ENCODE measurements at places on chromosomes 12 and 14. TPM values are rescaled to one million over a fixed set of nuclear protein-coding genes. Genes with fewer than 3 reads are reported as not detected.

The TRIM9 gene
- total RNA-seq: not detected

The TCTN1 gene
- total RNA-seq: 11.6 TPM

The NEMP1 gene
- total RNA-seq: 5.1 TPM

The PTGDR gene
- not detected for total RNA-seq

The BEGAIN gene
- total RNA-seq: 3.8 TPM

The CFAP251 gene
- 16.4 TPM for total RNA-seq

The EGLN3 gene
- 56.1 TPM for total RNA-seq

The PLA2G1B gene
- total RNA-seq: not detected

The ADIPOR2 gene
- total RNA-seq: 29.2 TPM

The KLHL33 gene
- not detected for total RNA-seq

The PMCH gene
- total RNA-seq: not detected

The SMIM41 gene
- total RNA-seq: not detected

The TSHR gene
- total RNA-seq: not detected

The PLBD1 gene
- 2.8 TPM for total RNA-seq

The RASSF3 gene
- 20.2 TPM for total RNA-seq

The CYP27B1 gene
- 3.2 TPM for total RNA-seq

The TCL1B gene
- not detected for total RNA-seq

The KLRK1 gene
- total RNA-seq: not detected

The NR2C1 gene
- 15.9 TPM for total RNA-seq

The E2F7 gene
- 2.6 TPM for total RNA-seq

The RFX4 gene
- not detected for total RNA-seq

The CNTN1 gene
- 9.8 TPM for total RNA-seq

The TRAFD1 gene
- 28.8 TPM for total RNA-seq

The SLC10A1 gene
- not detected for total RNA-seq

The NTS gene
- total RNA-seq: not detected

The CHFR gene
- 30.5 TPM for total RNA-seq

The CLEC4E gene
- not detected for total RNA-seq

The CMA1 gene
- not detected for total RNA-seq

The TMEM52B gene
- not detected for total RNA-seq

The FBLN5 gene
- total RNA-seq: 0.24 TPM

The B4GALNT3 gene
- total RNA-seq: 5.5 TPM

The CHD8 gene
- total RNA-seq: 38.8 TPM

The PRH2 gene
- not detected for total RNA-seq
